Spinal cord (tissue), 10 donors: ENCODE measurements at places on chromosomes 6 and 20. TPM values are rescaled to one million over a fixed set of nuclear protein-coding genes. Genes with fewer than 3 reads are reported as not detected.
A peak's percentile ranks its signal among the peaks of the same experiment; 100 is the strongest.

- no peak for DNase-seq
Measured at GRCh38 chr6:11607383-11607782, 69.8 kb downstream of the TMEM170B start.

The HLA-DMB gene
- 22.3 TPM for total RNA-seq

The CCR6 gene
- total RNA-seq = 0.17 TPM

GRCh38 chr6:80214436-80215022, 108.1 kb downstream of the BCKDHB start:
- no peak for DNase-seq

The MMP24OS gene
- 10.1 TPM for total RNA-seq

DNA sequence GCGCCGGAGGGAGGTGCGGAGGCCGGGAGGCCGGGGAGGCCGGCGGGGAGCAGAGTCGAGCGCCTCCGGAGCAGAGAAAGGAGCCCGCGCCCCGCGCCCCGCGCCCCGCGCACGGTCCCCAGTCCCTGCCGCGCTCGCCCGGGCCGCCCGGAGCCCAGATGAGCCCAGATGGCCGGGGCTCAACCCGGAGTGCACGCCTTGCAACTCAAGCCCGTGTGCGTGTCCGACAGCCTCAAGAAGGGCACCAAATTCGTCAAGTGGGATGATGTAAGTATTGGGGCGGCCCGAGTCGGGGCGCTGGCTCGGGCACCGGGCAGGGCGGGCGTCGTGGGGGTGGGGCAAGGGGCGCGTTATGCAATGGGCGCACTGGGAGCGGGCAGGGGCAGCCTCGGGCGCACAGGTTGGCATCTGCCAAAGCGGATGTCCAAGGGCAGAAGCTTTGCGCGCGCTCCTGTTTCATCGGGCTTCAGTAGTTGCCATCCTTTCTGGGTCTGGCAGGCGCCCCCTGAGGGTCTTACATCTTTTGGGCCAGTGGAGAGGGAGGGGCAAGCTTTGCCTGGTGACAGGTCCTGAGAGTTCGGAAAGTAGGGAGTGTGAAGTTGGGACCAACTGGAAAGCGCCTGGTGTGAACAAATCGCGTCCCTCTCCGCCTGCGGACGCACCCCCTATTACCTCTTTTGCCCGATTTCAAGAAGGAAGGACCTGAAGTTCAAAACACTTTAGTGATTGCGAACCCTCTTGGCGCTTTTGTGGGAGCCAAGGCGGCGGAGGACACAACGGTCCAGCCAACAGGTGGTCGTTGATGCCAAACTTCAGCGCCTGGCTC, 631 bp downstream of the PLCB1 start:
- DNase-seq = no peak

GRCh38 chr6:8195040-8195713, 92.8 kb upstream of the EEF1E1 start:
- no peak for DNase-seq

DNA sequence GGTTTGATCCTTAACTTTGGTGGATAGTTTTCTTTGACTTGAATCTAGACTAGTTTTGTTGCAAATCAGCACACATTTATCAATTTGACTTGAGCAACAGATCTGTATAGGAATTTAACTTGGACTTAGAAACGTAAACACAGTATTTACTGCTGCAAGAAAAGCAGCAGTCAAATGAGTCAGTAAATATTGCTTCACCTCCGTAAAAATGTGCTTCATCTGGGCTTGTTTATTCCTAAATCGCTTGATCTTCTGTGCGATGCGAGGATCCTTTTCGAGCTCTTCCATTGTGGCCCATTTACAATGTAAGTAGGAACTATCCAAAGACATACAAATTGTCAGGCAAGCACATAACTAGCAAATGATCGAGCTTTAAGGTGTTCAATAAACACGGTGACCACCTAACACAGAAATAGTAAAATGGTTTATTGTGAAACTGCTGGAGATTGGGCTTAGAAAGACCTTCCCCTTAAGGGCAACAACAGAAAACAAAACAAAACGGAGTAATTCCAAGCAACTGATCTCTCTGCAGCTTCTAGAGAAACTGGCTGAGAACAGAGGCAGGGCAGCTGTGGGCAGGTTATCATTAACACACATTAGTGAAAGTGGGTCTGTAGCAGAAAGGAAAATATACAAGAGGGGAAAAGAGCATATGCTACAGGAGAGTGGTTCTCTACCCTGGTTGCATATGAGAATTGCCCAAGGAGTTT, 120.8 kb downstream of the CHD6 start:
- DNase-seq = no peak

GRCh38 chr20:39661833-39662232, 699.7 kb downstream of the DHX35 start:
- DNase-seq = no peak

GRCh38 chr20:49768204-49769047, 44.2 kb upstream of the SLC9A8 start:
- DNase-seq = no peak

DNA sequence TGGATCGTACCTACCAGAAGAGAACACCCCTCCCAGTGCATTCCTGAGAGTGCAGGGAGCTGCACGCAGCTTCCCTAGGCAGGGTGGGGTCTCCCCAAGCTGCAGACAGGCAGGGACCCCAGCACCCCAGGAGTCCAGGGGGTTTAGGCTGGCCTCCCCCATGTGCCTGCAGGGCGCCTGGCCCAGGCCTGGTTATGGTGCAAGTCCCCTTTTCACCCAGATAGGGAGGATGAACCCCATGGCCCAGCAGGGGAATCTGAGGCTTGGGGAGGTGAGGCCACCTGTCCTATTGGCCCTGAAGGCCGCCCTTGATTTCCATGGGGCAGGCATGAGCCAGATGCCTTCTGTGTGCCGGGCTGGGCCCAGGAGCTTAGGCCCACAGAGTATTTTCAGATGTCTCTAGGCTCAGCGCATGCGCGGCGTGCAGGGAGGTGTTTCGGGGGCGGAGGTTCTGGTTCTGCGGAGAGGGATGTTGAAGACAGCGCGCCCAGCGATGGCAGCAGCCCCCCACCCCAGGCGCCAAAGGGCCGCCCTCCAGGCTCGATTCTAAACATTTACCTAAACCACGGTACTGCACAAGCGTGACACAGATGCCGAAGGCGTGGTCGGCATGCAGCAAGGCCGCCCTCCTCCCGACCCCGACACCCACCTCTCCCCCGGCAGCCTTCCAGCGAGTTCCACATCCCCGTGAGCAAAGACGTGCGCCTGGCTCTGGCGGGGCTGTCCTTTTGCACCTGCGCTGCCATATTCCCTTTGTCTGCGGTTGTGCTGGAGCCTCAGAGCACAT, 29.4 kb downstream of the COL20A1 start:
- DNase-seq = no peak

- DNase-seq = no peak
Measured at GRCh38 chr6:99933129-99933528, 60.9 kb downstream of the MCHR2 start.

- DNase-seq = no peak
Measured at GRCh38 chr20:62822788-62823651, 6.2 kb downstream of the COL9A3 start.

The CBLN4 gene
- total RNA-seq = 6.1 TPM

The CFB gene
- 11.6 TPM for total RNA-seq

The TMEM244 gene
- not detected for total RNA-seq

The MAP3K5 gene
- 8.5 TPM for total RNA-seq

- no peak for DNase-seq
Measured at GRCh38 chr20:57996465-57996864, 232.0 kb downstream of the ANKRD60 start.

GRCh38 chr6:43766500-43766853, 3.5 kb upstream of the VEGFA start:
- no peak for DNase-seq

- no peak for DNase-seq
Measured at GRCh38 chr20:60054716-60055634, 96.8 kb downstream of the CDH26 start.

- DNase-seq = peak; percentile 89
Measured at GRCh38 chr6:132483779-132484679, 28.9 kb downstream of the STX7 start.

GRCh38 chr20:59355242-59355641, 54.8 kb downstream of the EDN3 start:
- DNase-seq = no peak

The FNDC11 gene
- 1.0 TPM for total RNA-seq

The REM1 gene
- total RNA-seq = 4.0 TPM

- DNase-seq = no peak
Measured at GRCh38 chr6:158848490-158848895, 29.3 kb upstream of the EZR start.

DNA sequence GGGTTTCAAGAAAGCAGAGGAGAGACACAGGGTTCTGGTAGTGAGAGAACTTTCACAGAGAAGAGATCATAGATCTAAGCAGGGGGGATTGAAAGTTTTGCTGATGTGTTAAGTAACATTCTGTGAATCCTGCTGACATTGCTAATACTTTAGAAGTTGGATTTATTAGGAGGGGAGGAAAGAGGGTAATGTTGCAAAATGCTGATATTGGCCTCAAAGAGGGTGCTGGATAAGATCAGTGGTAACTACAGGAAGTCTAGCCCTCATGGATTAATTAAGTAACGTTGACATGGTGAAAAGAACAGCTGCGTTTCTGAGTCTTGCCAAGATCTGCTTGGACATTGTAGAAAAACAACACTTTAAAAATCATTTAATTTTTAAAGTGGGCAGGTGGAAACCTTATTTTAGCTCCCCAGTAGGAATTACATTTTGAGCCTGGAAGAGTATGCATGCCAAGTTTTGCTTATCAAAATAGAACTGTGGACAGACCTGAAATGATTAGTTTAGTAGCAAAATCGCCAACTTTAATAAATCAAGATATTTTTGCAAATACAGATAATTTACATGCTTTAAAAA, 606.0 kb upstream of the HTR1E start:
- peak; percentile 2 for DNase-seq

GRCh38 chr6:26484161-26484560, 15.9 kb upstream of the BTN1A1 start:
- no peak for DNase-seq

- DNase-seq = no peak
Measured at GRCh38 chr6:109103942-109104341, 8.6 kb downstream of the CEP57L1 start.
